Esophagus muscularis mucosa (tissue), 4 donors: ENCODE measurements at places on chromosomes 13 and 19. TPM values are rescaled to one million over a fixed set of nuclear protein-coding genes. Genes with fewer than 3 reads are reported as not detected.
A peak's percentile ranks its signal among the peaks of the same experiment; 100 is the strongest.

- no peaks in the 10 kb centered on the region for H3K36me3 ChIP-seq
- H3K4me1 ChIP-seq = peaks cover 43% of the 10 kb centered on the region
- H3K27me3 ChIP-seq = peaks cover 17% of the 10 kb centered on the region
- DNase-seq = no peak
- peak overlapping the region; percentile 76 for H3K27ac ChIP-seq
Measured at GRCh38 chr19:42324655-42325307, 654 bp upstream of the MEGF8 start.

DNA sequence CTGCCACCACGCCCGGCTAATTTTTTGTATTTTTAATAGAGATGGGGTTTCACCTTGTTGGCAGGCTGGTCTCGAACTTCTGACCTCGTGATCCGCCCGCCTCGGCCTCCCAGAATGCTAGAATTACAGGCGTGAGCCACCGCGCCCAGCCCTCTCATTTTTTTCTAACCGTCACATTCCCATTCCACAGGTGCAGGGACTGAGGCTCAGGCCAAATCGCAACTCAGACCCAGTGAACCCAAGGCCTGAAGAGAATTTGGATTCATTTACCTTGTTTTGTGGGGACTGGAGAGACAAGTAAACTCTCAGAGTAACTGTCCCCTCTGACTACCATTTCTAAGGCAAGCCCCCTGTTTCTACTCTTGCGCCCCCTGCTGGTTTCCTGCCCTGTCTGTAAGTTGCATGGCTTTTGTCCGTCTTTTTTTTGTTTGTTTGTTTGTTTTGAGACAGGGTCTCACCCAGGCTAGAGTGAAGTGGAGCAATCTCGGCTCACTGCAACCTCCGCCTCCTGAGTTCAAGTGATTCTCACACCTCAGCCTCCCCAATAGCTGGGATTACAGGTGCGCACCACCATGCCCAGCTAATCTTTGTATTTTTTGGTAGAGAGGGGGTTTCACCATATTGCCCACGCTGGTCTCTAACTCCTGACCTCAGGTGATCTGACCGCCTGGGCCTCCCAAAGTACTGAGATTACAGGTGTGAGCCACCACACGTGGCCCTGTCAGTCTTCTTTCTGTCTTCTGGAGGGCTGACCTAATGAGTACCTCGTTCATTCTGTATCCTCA lies 2.3 kb upstream of the STRN4 start:
- H3K27me3 ChIP-seq = no peaks in the 10 kb centered on the region
- H3K4me3 ChIP-seq = no peak overlapping the region
- H3K4me1 ChIP-seq = peaks cover 23% of the 10 kb centered on the region
- H3K36me3 ChIP-seq = no peaks in the 10 kb centered on the region
- DNase-seq = no peak

- no peaks in the 10 kb centered on the region for H3K27me3 ChIP-seq
- no peak overlapping the region for H3K27ac ChIP-seq
- no peak for DNase-seq
- no peaks in the 10 kb centered on the region for H3K36me3 ChIP-seq
- no peaks in the 10 kb centered on the region for H3K4me1 ChIP-seq
Measured at GRCh38 chr13:86608701-86609100, 809.5 kb upstream of the SLITRK6 start.

GRCh38 chr19:45791744-45792469 lies 738 bp downstream of the DMWD start:
- DNase-seq = no peak
- peak overlapping the region; percentile 69 for H3K4me3 ChIP-seq
- peaks cover 24% of the 10 kb centered on the region for H3K4me1 ChIP-seq
- H3K27ac ChIP-seq = peak overlapping the region; percentile 73

- no peak overlapping the region for H3K27ac ChIP-seq
- H3K27me3 ChIP-seq = no peaks in the 10 kb centered on the region
- H3K4me1 ChIP-seq = no peaks in the 10 kb centered on the region
Measured at GRCh38 chr13:26678796-26679195, 81.8 kb downstream of the GPR12 start.

- DNase-seq = no peak
- peaks cover 30% of the 10 kb centered on the region for H3K36me3 ChIP-seq
- H3K27me3 ChIP-seq = no peaks in the 10 kb centered on the region
Measured at GRCh38 chr19:57438925-57439324, 3.8 kb downstream of the ZNF749 start.

- H3K36me3 ChIP-seq = no peaks in the 10 kb centered on the region
- no peak overlapping the region for H3K4me3 ChIP-seq
- H3K4me1 ChIP-seq = no peaks in the 10 kb centered on the region
- no peak overlapping the region for H3K27ac ChIP-seq
- no peak for DNase-seq
- H3K27me3 ChIP-seq = no peaks in the 10 kb centered on the region
Measured at GRCh38 chr13:107968470-107968869, 246.9 kb downstream of the LIG4 start.

- DNase-seq = no peak
- H3K27me3 ChIP-seq = peaks cover 22% of the 10 kb centered on the region
- H3K36me3 ChIP-seq = no peaks in the 10 kb centered on the region
Measured at GRCh38 chr13:26075498-26075897, 23.7 kb upstream of the SHISA2 start.

- H3K36me3 ChIP-seq = peaks cover 26% of the 10 kb centered on the region
- no peaks in the 10 kb centered on the region for H3K4me1 ChIP-seq
- H3K4me3 ChIP-seq = no peak overlapping the region
- H3K27ac ChIP-seq = peak overlapping the region; percentile 50
- DNase-seq = no peak
Measured at GRCh38 chr13:110455941-110456340, 105.6 kb downstream of the RAB20 start.

DNA sequence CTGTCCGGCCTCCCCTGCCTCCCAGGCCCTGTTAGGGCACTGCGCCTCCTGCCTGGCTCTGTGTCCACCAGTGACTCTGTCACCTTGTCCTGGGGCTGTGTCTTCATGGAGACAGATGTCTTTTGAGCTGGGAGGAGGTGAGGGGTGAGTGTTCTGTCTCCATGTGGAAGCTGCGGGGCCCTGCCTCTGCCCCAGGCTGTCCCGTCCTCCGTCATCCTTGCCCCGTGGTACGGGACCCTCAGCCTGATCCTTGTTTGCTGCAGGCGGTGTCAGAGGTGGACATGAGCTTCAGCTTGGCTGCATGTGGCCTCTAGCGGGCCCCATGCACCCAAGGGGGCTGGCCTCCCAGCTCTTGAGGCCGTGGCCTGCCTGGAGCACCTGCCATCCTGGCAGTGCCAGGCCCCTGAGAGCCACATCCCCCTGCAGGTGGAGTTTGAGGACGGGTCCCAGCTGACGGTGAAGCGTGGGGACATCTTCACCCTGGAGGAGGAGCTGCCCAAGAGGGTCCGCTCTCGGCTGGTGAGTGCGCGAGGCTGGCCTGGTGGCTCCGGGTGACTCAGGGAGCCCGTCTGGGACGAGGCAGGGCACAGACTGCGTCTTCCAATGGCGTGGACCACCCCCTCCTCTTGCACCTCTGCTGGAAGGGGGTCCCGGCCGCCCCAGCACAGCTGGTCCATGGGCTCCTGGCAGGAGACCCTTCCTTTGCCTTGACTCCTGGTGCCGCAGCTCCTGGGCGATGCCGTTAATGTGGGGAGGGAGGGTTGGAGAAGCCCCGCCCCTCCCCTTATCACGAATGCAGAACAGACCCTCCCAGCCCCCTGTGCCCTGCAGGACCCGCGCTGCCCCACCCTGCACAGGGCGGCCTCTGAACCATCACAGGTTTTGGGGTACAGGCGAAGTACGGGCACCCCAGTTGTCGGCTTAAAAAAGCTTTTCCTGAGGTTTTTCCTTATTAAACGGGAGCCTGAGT lies 181.3 kb downstream of the KDM4B start:
- no peaks in the 10 kb centered on the region for H3K27me3 ChIP-seq
- no peaks in the 10 kb centered on the region for H3K4me1 ChIP-seq
- H3K36me3 ChIP-seq = peaks cover 70% of the 10 kb centered on the region
- H3K27ac ChIP-seq = no peak overlapping the region
- no peak overlapping the region for H3K4me3 ChIP-seq

GRCh38 chr13:99267927-99268326 lies 9.7 kb upstream of the GPR18 start:
- no peak overlapping the region for H3K27ac ChIP-seq
- H3K4me1 ChIP-seq = peaks cover 34% of the 10 kb centered on the region
- H3K4me3 ChIP-seq = no peak overlapping the region
- peaks cover 6% of the 10 kb centered on the region for H3K36me3 ChIP-seq
- no peaks in the 10 kb centered on the region for H3K27me3 ChIP-seq

DNA sequence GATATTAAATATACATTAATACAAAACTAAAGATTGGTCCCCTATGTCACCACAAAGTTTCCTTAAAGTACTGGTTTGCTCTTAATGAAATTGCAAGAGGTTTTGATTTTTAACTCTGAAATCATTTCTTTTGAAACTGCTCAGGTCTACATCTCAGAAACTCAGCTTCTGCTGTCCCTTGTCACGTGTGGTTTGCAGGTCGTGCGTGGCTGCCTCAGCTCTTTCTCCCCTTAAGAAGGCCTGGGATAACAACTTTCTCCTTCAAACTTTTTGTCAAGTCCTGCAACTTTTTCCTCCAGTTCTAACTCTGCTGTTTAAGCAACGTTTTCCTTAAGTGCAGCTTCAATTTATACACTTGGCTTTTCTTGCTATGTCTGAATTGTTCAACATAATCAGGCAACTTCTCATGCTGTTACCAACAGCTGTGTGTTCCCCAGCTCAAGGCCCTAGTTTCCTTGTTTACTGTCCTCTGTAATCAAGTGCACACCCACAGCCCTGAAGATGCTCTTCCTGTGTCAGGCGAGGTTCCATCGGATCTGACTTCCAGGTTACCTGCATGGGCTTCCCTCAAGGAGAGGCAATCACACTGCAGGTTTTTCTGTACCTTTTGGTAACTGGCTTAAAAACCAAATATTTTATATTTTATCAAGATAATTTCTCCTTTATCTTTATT lies 13.5 kb downstream of the C13orf46 start:
- DNase-seq = no peak
- H3K4me3 ChIP-seq = no peak overlapping the region
- no peaks in the 10 kb centered on the region for H3K4me1 ChIP-seq
- H3K27ac ChIP-seq = no peak overlapping the region
- no peaks in the 10 kb centered on the region for H3K27me3 ChIP-seq

DNA sequence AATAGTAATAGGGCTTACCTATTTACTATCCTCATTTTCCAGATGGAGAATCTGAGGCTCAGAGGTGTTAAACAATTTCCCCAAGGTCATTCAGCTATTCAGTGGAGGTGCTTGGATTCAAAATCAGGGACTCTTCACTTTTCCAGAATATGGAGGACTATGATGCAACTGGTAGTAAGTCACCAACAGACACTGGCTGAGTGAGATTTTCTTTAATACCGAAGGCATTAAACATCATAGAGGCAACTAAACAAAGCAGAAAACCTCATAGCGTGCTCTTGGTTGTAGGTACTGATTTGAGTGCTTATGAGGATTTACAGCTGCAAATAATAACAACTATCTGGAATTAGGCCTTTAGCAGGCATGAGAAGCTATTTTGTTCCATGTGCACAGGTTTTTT lies 134.4 kb downstream of the DLEU7 start:
- H3K4me1 ChIP-seq = peaks cover 4% of the 10 kb centered on the region
- no peaks in the 10 kb centered on the region for H3K36me3 ChIP-seq
- no peak overlapping the region for H3K27ac ChIP-seq
- H3K27me3 ChIP-seq = no peaks in the 10 kb centered on the region
- no peak for DNase-seq
- no peak overlapping the region for H3K4me3 ChIP-seq

GRCh38 chr13:21117104-21117809 lies 55.9 kb upstream of the LATS2 start:
- H3K27me3 ChIP-seq = no peaks in the 10 kb centered on the region
- no peaks in the 10 kb centered on the region for H3K36me3 ChIP-seq
- no peak overlapping the region for H3K27ac ChIP-seq
- H3K4me3 ChIP-seq = no peak overlapping the region

DNA sequence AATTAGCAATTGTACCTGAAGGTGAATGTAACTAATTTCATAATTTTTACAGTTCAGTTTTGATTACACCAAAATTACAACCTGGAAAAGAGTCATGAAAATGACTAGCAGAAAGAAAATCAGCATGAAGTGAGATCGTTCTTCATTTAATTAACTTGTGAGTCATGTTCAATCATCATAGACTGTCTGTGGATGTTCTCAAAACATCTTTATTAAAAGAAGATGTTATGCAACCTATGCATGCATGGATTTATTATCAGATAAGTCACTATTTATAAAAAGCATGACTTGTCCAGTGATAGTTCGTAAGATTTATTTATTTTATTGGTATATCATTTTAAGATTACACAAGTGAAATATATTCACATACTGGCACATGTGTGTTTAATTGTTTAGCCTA lies 245.9 kb downstream of the ITGBL1 start:
- peaks cover 35% of the 10 kb centered on the region for H3K4me1 ChIP-seq
- H3K27ac ChIP-seq = no peak overlapping the region
- no peaks in the 10 kb centered on the region for H3K27me3 ChIP-seq
- H3K36me3 ChIP-seq = no peaks in the 10 kb centered on the region
- H3K4me3 ChIP-seq = no peak overlapping the region

DNA sequence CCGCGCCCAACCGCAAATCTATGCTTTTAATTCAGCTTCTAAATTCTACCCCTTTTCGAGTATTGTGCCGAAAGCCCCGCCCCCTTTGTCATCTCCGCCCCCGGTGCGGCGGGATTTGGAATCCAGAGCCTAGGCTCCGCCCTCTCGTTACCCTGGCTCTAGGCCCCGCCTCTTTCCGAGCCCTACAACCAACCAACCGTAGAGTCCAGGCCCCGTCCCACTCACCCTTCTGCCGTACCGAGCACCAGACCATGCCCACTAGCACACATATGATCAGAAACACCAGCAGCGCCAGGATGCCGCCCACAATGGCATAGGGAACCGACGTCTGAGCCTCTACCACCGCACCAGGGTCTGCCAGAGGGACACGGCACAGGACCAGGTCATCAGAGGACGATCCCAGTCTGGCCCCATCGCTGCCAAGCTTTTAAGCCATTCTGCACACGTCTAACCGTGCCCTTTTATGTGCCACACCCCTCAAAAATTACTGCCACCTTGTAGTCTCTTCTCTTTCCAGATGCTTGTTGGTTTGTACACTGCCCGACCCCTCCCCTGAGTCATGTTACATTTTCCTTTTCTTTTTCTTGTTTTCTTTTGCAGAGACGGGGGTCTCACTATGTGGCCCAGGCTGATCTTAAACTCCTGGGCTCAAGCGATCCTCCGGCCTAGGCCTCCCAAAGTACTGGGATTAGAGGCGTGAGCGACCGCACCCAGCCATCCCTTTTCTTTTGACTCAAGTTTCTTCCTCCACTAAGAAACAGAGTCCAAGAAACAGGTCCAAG lies 4.7 kb upstream of the ZNF428 start:
- peaks cover 8% of the 10 kb centered on the region for H3K4me1 ChIP-seq
- no peak for DNase-seq
- H3K4me3 ChIP-seq = no peak overlapping the region
- H3K27me3 ChIP-seq = no peaks in the 10 kb centered on the region
- no peaks in the 10 kb centered on the region for H3K36me3 ChIP-seq

GRCh38 chr19:13153569-13154240 lies 3.5 kb downstream of the IER2 start:
- H3K27ac ChIP-seq = peak overlapping the region; percentile 100
- no peaks in the 10 kb centered on the region for H3K36me3 ChIP-seq
- no peaks in the 10 kb centered on the region for H3K27me3 ChIP-seq
- H3K4me3 ChIP-seq = peak overlapping the region; percentile 70

- DNase-seq = no peak
- H3K4me1 ChIP-seq = no peaks in the 10 kb centered on the region
- no peak overlapping the region for H3K4me3 ChIP-seq
- H3K27ac ChIP-seq = no peak overlapping the region
- no peaks in the 10 kb centered on the region for H3K36me3 ChIP-seq
Measured at GRCh38 chr13:38590796-38591507, 95.9 kb upstream of the FREM2 start.

The CADM4 gene
- 31.6 TPM for total RNA-seq

The FFAR2 gene
- total RNA-seq = 1.7 TPM

The IGFL3 gene
- total RNA-seq = not detected

The UBE2L5 gene
- total RNA-seq = not detected

The FAM124A gene
- total RNA-seq = 18.2 TPM

The MYO9B gene
- 55.2 TPM for total RNA-seq

The PRR22 gene
- total RNA-seq = 1.2 TPM

The CERS4 gene
- total RNA-seq = 24.9 TPM

The ACP7 gene
- not detected for total RNA-seq
